ENCODE measurements at places on chromosomes 11 and 22.

GRCh38 chr22:40472051-40472450 lies 101.7 kb downstream of the SGSM3 start:
- no peak for DNase-seq

DNA sequence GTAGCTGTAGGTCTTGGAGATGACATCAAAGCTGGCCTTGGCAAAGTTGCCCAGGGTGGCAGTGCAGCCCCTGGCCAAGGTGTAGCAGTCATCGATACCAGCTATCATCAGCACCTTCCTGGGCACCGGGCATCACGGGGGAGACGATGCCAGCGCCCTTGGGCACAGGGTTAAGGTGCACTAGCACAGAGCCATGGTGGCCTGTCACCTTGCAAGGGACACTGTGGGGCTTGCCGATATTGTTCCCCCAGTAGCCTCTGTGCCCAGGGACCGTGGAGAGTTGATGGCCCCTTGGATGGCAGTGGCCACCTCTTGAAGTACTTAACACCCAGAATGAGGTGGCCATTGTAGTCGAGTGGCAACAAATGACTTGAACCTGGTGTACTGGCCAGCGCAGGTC lies 44.4 kb upstream of the FTH1 start:
- DNase-seq, result no peak

DNA sequence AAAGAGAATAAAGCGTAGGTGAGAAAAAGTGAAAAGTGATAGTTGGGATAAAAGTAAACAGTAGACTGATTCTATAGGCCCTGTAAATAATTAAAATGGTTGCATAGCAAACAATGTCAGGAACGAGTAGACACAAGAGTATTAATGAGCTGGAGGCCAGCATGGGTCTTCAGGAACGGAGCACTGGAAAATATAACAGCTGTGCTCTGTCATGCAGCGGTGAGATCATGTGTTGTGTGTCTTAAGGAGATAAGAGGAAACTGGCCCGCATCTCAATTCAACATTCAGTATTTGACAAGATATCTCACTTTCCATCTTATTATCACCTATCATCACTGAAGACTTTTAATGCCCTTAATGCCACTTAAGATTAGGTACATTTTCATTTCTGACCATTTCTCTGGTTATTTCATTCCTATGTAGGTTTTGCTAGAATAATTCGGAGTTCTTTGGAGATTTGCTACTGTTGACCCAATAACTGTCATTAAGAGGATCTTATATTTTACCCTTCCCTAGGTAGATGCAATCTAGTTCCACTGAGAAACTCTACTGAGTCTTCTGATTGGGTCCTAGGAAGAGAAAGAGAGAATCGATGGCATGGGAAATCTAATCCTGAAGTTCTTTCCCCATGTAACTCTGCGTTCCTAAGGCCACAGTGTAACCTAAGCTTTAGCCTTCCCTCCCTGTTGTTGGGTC lies 35.5 kb upstream of the VWA5A start:
- no peak for DNase-seq

GRCh38 chr11:72173291-72173690 lies 18.6 kb upstream of the FOLR1 start:
- no peak for DNase-seq

GRCh38 chr11:128226106-128226716 lies 361.1 kb downstream of the ETS1 start:
- DNase-seq, result no peak

GRCh38 chr11:101775033-101775432 lies 139.8 kb upstream of the CEP126 start:
- DNase-seq, result no peak

DNA sequence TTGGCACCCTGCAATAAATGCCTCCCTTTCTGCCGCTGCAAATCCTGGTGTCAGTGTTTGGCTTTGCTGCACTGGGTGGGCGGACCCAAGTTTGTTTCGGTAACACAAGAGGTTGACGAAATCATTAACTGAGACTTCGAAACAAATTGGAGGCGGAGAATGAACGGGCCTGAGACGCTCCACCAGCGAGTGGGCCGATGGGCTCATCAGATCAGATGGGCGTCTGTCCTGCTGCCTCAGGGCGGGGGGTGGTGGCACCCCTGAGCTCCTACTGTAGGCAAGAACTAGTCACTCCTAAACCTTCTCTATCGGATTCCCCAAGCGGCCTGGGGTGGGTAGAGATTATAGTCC lies 918 bp upstream of the CAPN5 start:
- DNase-seq, result no peak

DNA sequence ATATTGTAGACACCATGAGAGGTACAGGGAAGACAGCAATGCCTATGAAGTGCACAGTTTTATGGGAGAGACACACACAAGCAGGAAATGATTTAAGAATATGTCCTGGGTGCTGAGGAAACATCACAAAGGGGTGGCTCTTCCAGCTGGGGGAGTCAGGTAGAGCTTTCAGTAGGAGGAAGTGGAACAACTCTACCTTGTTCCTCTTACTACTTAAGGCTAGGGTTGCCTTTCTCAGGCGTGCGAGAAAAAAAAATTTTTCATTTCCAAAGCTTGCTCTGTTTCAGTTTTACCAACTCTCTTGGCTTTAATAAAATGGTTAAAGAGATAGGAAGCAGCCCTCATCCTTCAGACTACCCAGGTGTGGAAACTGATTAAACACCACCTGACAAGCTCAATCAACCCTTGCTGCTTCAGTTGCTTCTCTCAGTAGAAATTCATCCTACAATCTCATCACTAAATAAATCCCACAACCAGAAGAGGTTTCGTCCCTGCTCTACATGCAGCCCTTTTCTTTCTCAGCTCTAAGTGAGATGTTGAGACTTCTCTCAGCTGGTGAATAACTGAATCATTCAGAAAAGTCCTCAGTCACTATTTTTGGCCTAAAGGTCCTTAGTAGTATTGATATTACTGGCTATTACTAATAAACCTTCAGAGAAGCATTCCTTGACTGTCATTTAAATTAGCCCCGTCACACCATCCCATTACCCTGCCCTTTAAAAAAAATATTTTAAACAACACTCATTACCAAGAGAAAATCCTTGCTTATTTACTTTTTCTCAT lies 5.9 kb downstream of the ABTB2 start:
- no peak for DNase-seq

DNA sequence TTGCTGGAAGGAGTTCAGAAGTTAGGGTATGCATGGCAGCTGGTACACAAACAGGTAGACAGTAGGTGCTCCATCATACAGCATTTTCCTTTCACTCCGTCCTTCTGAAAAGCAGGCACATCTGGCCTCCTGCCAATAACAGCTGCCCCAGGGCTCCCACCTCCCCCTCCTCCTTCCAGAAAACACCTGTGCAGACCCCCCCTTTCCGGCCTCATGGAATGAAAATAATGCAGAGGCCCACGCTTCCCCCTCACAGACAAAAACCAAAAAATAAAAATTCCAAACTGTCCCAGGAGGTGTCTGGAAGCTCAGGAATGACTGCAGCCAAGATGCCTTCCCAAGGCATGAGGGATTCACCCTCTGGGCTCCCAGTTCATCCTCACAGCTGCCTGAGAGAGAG lies 185.5 kb downstream of the MN1 start:
- no peak for DNase-seq

DNA sequence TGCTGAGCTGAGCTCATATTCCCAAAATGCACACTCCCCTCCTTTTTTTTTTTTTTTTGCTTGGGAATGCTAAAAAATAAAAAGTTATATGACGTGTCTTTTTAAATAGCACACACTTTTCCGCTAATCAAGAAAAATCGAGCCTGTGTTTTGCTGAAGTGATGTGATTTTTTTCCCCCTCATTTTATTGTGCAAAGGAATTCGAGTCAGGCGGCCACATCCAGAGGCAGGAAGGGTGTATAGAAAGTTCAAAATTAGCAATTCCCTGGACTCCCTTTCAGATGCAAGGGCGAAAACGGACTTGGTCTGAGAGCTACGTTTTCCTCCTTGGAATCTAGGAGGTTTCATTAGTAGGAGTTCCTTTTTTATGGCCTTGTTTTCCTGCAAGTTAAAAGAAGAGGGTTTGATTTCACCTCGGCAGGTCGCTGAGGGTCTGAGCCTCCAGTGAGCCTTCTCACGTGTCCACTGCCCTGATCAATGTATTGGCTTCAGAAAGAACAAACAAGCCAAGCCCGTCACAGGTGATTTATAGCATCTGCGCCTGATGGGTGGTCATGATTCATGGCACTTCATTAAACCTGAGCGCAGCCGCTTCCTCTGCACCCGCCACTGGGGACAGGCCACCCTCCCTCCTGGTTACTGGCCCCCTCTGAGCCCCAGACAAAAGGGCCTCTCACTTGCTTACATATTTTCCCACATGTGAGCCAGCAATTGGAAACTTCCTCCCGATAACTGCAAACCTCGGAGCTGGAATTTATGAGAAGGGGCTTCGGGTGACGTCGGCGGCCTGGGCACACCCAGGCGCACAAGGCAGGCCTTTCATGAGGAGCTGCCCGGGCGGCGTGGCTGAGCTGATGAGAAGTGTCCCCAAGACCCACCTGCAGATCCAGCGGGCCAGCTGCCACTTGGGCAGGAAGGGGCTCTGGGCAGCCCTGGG lies 64.4 kb upstream of the LINC01488 start:
- DNase-seq, result no peak

DNA sequence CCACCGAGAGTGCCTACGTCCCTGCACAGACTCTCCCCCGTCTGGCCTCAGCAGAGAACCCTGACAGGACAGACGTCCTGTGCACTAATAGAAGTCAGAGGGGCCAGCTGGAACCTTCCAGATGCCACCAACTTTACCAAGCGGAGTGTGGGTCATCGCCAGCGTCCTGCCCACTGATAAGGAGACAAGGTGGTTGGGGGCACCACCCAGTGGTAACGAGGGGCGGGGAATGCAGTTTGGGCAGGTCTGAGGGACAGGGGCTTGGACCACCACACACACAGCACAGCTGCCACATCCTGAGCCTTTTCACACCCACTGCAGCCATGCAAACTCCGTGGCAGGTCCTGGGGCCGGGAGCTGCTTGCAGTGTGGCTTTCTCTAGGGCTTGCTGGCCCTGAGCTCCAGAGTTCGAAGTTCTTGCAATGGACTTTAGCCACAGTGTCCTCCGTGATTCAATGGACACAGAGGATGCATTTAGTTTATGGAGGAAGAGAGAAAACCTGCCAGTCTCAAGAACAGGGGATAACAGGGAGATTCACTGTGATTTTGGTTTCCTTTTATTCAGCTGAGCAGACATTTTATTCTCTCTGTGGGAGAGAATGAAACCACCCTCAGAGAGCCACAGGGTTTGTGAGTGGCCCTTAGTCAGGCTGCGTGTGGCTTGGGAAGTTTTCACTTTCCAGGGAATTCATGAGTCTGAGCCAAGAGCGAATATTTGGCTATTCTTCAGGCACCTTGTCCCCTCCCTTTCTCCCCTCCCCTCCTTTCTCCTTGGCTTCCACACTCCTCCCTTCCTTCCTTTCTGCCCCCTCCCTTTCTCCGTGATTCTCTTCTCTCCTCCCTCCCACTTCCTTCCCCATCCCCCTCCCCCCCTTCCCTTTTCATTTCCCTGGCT lies 13.1 kb downstream of the MRGPRG start:
- no peak for DNase-seq

DNA sequence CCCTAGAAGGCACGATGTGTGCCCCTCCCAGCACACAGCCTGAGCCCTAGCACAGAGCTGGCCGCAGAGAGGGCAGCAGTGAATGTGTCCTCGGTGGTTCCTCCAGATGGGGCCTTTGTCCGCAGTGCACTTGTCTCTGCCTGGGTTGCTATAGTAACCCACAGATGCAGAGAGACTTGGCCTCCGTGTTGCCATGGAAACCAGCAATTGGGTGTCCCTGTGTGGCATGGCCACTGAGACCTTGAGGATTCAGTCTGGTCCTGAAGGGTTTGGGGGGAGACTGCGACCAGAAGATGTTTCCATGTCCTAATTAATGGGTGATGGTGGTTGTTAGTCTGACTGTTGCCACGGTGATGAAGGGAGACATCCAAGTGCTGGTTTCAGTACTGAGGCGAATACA lies 42.6 kb upstream of the TUB start:
- DNase-seq, result no peak

GRCh38 chr11:75524665-75525432 lies 892 bp downstream of the GDPD5 start:
- peak; percentile 56 for DNase-seq

DNA sequence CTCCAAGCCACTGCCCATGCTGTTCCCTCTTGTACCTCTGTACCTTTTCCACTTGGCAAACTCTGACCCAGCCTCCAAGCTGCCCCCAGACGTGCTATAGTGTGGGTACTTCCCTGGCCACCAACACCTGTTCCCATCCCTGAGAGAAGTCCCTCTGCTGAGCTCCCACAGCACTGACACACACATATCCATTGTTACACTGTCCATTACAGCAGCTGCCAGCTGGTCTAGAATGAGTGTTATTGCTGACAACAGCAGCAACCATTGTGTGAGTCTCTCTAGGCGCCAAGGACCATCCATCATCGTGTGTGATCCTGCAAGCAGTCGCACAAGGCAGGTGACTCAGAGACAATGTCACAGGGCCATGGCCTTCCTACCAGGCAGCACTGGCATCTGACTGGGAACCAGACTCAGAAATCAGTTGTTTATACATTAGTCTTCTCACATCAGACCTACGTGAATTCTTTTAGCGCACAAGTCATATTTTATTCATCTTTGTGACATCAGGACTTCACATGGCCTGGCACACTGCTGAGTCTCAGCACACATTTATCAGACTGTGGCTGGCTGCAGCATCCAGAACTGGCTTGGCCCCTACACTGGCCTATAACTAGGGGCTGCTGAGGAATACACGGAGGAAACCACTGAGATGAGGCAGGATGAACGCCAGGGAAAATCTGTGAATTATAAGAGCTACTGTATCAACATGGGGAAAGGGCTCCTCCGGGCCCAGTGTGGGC lies 56.4 kb downstream of the SGSM3 start:
- DNase-seq, result no peak

GRCh38 chr11:134333946-134334345 lies 2.2 kb downstream of the GLB1L2 start:
- no peak for DNase-seq

GRCh38 chr11:92993004-92993403 lies 23.6 kb downstream of the MTNR1B start:
- DNase-seq, result no peak

DNA sequence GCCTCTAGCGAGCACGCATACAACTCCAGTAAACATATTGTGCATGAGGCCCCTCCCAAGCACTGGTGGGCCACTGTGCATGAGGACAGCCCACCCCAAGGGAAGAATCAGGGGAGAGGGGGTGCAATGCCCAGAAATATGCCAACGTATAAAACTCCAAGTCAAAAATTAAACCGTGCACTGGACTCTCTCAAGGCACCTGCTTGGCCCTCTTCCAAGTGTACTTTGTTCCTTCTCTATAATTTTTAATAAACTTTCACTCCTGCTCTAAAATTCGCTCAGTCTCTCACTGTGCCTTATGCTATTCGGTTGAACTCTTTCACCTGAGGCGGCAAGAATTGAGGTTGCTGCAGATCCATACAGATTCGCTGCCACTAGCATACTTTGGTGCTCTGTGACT lies 465.3 kb upstream of the TENM4 start:
- DNase-seq, result no peak

GRCh38 chr11:46363031-46363407 lies 15.8 kb downstream of the DGKZ start:
- DNase-seq, result no peak

DNA sequence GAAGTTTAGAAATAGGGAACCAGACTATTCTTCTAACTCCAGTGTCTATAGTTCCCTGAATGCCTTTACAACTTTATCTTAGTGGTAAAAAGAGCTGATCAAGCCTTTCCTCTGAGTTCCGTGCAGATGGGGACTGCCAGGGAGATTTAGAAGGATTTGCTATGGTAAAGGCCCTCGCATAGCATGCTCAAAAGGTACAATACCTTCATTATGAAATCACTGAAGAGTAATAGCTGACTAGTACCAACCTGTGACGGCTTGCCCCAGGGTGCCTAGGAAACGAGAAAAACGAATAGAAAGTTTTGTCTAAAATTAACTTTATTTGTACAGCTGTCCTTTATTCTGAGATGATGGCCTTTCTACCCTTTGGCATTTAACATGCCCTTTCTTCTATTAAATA lies 150.1 kb upstream of the ARHGAP42 start:
- no peak for DNase-seq
